ENCODE measurements at places on chromosomes 3 and 15.

GRCh38 chr3:66452303-66453011 lies 48.4 kb downstream of the LRIG1 start:
- no peak for DNase-seq

- DNase-seq = no peak
Measured at GRCh38 chr3:180612364-180612763, 10.4 kb downstream of the TTC14 start.

DNA sequence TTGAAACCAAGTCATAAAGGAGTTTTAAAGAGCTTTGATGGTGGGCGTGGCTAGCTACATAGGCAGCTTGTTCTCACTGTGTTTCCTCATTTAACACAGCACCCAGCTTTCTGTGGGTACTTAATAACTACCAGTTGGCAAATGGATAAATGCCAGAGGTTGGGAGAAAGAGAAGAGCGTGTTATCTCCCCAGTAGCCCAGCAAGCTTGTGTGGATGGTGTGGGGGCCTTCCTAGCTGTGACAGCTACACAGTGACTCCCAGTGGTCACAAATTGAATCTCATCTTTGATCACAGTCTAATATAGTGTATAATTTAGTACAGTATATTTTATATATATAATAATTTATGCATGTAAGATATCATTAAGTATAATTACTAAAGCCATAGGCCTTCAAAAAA lies 984.1 kb downstream of the EPHA3 start:
- DNase-seq = no peak

DNA sequence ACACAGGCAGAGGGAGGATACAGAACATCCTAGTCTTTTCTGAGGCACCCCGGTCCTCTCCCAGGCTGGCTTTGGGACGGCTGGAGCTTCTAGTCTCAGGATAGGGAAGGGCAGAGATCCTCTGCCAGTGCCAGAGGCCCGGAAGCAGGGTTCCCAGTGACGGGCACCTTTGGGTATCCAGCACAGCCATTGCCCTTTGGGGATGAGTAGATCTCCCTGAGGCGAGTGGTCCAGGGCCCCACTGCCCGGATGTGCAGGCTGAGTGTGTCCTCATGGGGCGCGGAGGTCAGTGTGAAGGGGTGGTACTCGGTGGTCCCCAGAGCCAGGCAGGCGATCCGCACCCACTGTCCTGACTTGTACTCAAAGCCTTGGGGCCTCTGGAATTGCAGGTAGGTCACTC lies 18.3 kb downstream of the DUOX2 start:
- DNase-seq = no peak
